ENCODE measurements at places on chromosomes 6 and 20.

DNA sequence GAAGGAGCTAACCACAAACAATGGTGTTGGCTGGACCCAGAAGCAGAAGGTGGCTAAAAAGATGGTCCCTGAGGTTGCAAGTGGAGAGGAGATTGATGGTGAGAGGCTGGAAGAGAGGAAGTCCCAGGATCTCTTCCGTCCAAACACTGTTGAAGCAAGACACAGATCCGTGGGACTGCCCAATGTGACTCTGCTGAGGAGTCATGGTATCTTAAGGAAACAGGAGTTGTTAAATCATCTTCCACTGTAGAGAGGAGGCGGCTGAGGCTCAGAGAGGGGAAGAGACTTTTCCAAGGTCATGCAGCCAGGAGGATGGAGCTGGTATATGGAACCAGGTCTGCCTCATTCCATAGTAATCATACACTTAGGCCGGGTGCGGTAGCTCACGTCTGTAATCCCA lies 4.1 kb upstream of the ZNF335 start:
- no peak for DNase-seq

DNA sequence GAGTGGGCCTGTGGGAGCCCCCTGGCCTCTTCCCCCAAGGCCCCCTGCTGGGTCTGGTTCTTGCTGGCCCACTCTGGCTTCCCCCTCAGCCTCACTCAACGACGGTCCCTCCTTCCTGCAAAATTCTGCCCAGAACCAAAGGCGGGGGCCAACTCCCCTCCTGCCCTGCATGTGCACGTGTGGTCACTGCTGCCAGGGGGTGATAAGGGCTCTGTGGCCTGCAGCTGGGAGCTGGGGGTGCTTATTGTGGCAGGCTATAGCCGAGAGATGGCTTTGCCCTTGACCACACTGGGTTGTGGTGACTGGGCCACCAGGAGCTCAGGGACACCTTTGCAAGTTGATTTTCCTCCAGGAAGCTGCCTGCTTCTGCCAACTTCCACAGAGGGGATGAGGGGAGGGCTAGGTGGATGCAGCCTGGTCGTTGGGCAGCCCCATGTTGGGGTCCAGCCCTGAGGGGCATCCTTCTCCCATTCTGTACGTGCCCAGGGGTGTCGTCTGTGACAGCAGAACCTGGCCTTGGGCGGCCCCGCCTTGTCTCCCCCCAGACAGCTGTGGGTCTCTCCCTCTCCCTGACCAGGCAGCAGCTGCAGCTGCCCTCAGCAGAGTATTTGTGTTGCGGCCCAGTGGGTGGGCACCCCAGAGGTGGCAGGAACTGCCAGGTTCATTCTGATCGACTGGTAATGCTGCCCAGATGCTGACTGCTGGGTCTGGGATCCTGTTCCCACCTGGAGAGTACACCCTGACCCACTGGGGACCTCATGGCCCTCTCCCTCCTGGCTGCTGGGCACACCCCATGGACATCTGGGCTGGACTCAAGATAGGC lies 5.6 kb downstream of the TCEA2 start:
- no peak for DNase-seq

- peak; percentile 45 for DNase-seq
Measured at GRCh38 chr20:1467355-1468116, 887 bp upstream of the NSFL1C start.

DNA sequence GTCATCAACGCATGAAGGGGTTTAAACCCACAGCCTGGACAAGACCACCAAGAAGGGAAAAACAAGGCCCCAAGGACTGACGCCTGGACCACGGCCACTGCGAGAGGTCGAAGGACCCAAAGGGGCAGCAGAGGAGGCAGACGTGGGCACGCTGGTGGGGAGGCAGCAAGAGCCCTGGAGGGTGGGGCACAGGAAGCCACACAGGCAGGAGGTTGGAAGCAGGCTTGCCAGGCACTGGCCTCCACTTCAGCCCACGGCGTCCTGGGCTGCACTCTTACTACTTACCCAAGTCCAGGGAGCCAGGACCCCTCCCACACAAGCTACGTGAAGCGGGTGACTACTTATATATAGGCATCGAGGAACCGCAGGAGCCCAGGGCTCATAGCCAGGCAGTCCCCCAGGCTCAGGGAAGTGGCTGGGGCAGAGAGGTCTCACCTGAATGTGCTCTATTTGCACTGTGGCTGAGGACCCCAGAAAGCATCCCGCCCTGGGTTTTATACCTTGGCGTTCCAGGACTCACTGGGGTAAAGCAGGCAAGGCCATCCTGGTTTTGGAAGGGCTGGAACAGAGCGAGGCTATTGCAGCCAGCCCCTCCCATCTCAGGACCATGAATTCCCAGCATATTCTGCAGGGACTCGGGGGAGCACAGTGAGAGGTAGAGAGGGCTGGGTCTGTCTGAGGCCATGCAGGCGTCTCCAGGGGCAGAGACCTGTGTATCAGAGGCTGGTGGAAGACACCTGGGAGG lies 113.8 kb upstream of the AFDN start:
- DNase-seq = no peak

GRCh38 chr6:154752022-154752421 lies 18.8 kb downstream of the SCAF8 start:
- no peak for DNase-seq

DNA sequence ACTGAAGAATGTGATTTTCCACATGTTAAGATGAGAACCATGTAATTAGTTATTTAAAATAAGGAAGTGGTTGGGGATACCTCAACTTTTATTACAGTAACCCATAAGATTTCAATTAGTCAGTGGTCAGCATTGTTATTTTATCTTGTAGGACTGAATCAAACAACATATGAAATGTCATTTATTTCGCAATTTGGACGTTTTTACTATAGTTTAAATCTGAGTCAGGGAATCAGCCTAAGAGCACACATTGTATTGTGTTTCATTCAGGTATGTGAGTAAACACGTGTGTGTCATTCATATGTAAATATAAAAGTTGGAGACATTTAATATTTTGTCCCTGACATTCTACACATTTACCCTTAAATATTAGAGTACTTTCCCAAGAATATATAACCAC lies 1418.7 kb downstream of the GRIK2 start:
- DNase-seq = no peak

- DNase-seq = no peak
Measured at GRCh38 chr6:132568611-132569010, 1.5 kb upstream of the TAAR6 start.

- DNase-seq = no peak
Measured at GRCh38 chr6:113488812-113489685, 368.1 kb upstream of the MARCKS start.

DNA sequence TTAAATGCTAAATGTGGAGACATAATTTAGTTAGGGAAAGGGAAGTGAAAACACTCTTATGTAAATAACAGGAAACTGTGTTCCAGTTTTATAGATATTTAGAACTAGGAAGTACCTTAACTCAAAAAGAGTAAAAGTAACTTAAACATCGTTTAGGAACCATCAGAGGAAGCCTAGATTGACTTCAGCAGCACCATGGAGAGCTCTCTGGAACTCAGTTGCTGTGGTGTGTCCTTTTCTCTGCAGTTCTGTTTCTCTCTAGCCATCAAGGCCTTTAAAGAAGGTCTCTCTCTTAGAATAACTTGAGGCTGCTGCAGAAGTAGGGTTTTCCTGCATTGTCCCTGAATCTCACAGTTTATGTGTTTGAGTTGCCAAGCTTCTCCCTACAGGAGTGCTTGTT lies 26.9 kb downstream of the CLVS2 start:
- no peak for DNase-seq

- DNase-seq = no peak
Measured at GRCh38 chr6:3894590-3895311, 45.6 kb downstream of the FAM50B start.

DNA sequence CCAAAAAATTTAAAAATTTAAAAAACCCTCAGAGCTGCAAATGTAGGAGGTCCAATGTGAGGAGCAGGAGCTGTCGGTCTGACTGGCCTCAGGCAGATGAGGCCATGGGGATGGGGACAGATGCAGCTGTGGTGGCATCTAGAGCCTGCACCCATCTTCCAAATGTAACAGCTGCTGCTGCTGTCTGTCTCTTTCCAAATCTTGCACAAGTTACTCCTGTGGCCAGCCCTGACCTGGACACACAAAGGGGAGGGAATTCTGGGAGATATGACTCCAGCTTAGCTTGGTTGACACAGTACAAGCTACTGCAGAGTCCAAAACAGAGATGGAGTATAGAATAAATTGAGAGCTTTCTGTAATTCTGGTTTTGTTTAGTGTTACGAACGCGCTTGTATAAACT lies 115.2 kb downstream of the PRND start:
- no peak for DNase-seq

- DNase-seq = no peak
Measured at GRCh38 chr20:38573413-38573812, 7.6 kb upstream of the ADIG start.

- DNase-seq = no peak
Measured at GRCh38 chr6:88734544-88734943, 228.9 kb downstream of the RNGTT start.

- no peak for DNase-seq
Measured at GRCh38 chr6:16274885-16275589, 36.6 kb downstream of the GMPR start.

- DNase-seq = no peak
Measured at GRCh38 chr6:104639668-104640067, 220.1 kb downstream of the HACE1 start.

DNA sequence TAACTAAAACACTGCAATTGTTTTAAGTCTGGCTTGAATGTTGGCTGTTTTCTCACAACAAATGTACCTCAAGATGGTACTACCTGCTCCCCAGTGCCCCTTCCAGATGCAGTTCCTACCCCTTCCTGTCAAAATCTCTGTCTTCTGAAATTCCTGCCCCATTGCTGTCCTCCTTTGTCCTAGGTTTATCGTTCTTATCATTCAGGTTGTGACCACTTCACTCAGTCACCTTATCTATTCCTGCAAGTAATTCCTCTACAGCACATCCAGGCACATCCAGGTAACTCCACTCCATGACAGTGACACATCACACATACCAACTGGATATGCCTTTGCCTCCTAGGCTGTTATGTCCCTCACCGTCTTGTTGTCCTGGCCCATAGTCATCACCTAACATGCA lies 90.2 kb downstream of the TRDN start:
- no peak for DNase-seq

GRCh38 chr6:25659633-25660368 lies 7.8 kb downstream of the SCGN start:
- no peak for DNase-seq

- no peak for DNase-seq
Measured at GRCh38 chr6:166419286-166419685, 36.5 kb upstream of the MPC1 start.

DNA sequence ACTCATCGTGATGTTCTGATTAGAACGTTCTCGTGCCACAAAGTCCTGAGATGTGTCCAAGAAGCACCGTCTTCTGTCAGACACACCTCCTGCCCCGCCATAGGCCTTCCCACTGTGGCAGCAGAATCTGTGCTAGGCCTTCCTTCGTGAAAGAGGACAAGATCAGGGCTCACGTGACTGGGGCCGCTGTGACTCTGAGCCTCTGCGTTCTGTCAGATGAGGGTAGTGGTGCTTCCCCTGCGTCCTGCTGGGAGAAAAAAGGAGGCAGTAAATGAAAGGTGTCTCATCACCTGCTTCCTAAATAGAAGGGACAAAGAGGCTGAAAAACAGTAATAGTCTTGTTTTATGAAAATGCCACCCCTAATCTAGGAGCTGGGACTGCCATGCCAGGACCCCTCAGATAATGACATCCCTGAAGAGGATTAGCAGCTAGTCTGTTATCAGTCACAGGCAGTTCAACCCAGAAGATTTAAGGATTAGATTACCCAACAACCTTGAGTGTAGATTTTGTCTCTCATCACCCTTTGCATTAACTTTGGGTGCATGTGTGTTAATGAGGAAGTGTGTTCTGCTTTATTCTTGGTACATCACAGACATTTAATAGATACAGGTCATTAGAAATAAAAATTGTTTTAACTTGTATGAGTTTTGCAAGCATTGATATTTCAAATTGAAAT lies 4.1 kb downstream of the DNAJC5 start:
- DNase-seq = peak; percentile 58

DNA sequence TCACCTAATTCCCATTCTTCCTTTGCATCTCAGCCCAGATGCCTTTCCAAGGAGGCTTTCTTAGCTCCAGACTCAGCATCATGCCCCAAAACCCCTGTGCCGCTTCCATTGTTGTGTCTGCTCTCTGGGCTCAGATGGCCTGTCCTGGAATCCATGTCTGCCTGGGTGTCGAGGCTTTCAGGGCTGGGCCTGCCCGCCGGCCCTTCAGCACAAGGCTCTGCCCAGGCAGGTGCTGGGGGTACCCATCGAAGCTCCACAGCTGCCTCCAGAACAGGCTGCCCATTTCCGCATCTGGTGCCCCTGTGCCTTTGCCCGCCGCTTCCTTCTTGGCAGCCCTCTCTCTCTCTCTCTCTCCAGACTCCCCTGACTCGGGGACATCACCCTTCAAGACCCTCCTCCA lies 1.2 kb downstream of the CPXM1 start:
- DNase-seq = no peak

GRCh38 chr6:151330130-151330696 lies 61.1 kb downstream of the ZBTB2 start:
- no peak for DNase-seq

GRCh38 chr6:158642097-158642601 lies 2.4 kb downstream of the DYNLT1 start:
- DNase-seq = no peak

DNA sequence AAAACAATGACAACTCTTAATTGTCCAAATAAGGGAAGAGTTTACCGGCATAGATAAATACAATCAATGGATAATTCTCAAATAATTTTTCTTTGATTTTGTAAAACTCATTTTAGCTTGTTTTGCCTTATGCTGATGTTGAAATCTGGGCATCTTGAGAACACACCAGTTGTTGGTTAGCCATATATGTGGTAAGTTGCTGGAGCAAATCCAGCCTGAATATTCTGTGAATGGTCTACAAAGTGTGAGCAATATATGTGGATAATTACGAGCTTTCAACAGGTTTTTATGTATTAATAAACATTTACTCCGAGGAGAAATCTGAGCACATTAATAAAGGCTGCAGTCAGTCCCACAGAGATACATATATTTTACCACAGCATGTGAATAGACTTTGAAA lies 423.6 kb downstream of the BCKDHB start:
- no peak for DNase-seq

DNA sequence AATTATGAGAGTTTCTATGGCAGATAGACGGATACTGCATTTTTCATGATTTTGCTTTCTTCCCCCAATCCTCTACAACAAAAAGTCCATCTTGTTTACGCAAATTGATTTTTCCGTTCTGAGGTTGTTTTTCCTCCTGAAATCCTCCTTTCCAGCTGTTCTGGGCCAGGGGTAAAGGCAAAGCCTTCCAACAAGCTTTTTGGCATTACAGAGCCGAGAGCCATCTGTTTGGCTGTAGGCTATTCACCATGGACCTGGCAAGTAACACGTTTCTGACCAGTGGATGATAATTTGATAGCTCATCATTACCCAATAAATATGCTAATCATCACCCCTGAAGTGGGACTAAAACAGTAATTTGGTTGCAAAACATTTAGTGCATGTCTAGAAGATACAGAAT lies 226.5 kb downstream of the CBLN4 start:
- no peak for DNase-seq

GRCh38 chr6:145329257-145329656 lies 406.1 kb downstream of the EPM2A start:
- no peak for DNase-seq

DNA sequence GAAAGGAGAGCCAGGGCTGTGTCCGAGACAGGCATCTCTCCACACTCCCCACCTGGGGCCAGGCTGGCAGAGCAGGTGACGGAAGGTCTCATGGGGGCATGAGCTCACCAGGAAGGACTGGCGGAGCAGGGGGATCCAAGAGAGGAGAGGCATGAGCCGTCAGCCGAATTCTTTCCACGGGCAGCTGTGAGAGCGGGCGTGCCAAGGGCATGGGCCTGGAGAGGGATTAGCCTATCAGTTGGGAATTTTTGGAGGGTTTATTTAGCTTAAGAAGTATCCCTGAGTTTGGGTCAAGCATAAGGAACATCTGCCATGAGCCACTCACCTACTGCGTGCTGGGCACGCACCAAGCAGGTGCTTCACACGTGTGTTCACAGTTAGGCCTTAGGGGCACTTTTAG lies 60.2 kb upstream of the ZNFX1 start:
- no peak for DNase-seq
